ENCODE measurements at places on chromosomes 7 and 10.

- peak; percentile 91 for DNase-seq
These were observed 25.5 kb downstream of the VOPP1 start for GRCh38 chr7:55546814-55547213.

- no peak for DNase-seq
These were observed 70.5 kb downstream of the ZNF503 start for GRCh38 chr10:75331081-75331480.

- peak; percentile 98 for DNase-seq
These were observed 496 bp downstream of the ZNF511 start for GRCh38 chr10:133309100-133309719.

GRCh38 chr7:151374139-151374538, 32.5 kb downstream of the NUB1 start:
- peak; percentile 76 for DNase-seq

- no peak for DNase-seq
These were observed 515 bp downstream of the TBX20 start for GRCh38 chr7:35253460-35253709.

GRCh38 chr7:74267756-74268565, 13.8 kb upstream of the RFC2 start:
- DNase-seq, result no peak

DNA sequence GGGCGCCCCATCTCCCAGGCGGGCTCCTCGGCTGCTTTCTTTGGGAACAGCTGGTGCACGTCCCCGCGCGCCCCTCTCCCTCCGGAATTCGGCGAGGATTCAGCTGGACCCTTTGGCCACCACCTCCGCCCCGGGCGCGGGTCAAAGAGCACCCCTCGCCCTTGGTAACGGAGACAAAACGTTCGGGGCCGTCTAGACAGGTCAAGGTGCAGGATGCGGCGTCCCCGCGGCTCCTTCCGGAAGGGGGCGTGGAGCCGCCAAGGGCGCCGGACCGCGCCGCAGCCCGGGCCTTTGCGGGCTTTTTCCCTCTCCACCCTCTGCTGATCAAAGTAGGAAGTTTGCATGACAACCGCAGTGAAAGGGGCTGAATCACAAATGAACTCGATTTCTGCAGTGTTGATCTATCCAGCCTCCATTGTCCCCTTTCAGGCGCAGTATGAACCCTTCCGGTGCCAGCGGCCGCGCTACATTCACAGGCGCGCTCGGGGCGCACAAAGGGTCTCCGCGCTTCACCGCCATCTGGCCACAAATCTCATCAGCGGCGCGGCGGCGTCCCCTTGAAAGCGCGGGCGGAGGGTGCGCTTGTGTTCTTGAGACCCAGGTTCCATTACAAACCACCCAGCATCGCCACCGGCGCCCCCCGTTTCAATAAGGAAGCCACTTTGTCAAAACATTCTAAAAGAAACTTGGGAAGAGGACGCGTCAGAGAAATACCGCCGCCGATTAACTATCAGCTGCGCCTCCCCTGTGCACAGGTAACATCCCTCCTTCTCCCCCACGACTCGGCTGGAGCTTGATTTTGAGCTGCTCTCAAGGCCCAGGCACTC, 36.4 kb downstream of the CNPY1 start:
- DNase-seq, result no peak

DNA sequence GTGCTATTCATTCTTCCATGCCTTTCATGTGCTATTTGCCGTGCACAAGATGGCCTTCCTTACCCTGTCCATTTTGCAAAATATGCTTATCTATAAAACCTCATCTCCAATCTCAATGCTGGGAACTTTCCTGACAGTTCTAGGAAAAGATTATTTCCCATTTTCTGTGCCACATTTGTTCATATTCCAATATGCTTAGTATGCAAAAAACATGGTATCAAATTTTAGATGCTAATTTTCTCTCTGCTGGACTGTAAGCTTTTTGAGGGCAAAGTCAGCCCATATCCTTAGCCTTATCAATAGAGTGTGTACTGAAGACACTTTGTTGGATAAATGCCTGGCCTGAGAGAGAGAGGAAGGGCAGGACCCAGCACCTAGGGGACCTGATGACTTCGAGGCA, 39.4 kb downstream of the MGAM2 start:
- DNase-seq, result no peak

GRCh38 chr10:117164592-117165537, 26.8 kb upstream of the VAX1 start:
- no peak for DNase-seq

- DNase-seq, result no peak
These were observed 2.7 kb downstream of the CCSER2 start for GRCh38 chr10:84331091-84331490.

DNA sequence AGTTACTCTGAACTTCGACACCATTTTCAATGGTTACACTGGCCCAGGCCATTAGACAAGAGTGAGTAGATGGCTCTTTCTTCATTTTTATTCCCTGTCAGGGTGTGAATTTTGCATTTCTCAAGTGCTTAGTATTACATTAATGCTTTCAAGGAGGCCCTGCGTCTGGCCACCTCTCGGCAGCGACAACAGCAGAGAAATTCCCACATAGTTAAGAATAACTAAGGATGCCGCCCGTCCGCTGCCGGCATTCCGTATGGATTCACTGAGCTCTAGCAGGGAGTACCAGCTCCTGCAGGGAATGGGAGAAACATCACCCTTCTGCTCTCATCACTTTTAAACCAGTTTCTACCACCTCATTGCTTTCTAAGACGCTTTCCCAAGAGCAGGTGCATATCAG, 153.6 kb downstream of the TCERG1L start:
- DNase-seq, result no peak

DNA sequence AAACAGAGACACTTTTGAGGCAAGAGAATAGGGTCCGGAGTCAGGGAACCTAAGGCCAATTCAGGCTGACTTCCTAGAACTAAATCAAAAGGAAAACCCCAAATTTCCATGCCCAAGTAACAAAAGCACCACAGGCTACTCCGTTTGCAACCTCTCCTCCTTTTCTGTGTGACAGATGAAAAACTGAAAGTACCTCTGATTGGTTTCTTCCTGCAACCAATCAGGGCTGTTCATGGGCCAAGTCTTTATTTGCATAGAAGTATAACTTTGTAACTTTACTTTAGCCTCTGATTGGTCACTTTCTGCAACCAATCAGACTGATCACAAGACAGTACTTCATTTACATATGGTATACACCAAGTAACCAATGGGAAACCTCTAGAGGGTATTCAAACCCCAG, 239.9 kb upstream of the KCND2 start:
- no peak for DNase-seq

DNA sequence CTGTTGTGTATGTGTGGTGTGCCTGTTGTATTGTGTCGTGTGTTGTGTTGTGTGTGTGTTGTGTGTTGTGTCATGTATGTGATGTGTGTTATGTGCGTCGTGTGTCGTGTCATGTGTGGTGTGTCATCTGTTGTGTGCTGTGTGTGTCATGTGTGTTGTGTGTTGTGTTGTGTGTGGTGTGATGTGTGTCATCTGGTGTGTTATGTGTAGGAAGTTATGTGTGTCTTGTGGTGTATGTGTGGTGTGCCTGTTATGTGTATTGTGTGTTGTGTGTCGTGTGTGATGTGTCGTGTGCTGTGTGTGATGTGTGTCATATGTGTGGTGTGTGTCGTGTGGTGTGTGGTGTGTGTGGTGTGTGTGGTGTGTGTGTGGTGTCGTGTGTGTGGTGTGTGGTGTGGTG, 145.2 kb downstream of the DNAJB6 start:
- no peak for DNase-seq

- DNase-seq, result no peak
These were observed 14.5 kb downstream of the SSC4D start for GRCh38 chr7:76394957-76395356.

DNA sequence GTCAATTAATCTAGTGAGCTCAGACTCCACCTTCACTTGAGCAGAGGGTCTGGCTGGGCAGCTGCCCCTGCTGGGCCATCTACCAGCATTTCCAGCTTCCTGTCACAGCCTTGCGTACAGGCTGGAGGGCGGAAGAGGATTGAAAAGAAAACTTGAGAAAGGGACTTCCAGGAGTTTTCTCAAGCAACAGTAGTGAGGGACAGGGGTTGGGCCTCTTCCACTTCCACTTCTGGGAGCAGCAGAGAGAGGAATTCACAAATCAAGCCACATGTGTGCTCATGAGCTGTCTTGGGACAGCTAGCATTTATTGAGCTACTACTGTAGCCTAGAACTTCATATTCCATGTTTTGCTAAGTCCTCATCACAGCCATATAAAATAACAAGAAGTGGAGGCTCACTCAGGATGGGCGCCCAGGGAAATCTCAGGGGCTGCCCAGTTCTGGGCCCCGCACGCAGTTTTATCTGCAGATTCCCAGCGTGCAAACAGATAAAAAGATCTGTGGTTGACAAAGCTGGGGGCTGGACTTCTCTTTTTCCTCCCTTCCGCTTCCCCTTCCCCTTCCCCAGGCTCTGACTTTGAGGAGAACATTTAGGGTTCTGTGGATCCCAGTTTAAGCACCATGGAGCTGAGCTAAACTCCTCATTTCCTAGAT, 135.8 kb downstream of the RGS10 start:
- DNase-seq, result no peak

- no peak for DNase-seq
These were observed 126.2 kb downstream of the SEC23IP start for GRCh38 chr10:120018695-120019094.

- no peak for DNase-seq
These were observed 71.9 kb downstream of the ELFN1 start for GRCh38 chr7:1741751-1742554.

GRCh38 chr10:78170026-78170475, 136.4 kb downstream of the RPS24 start:
- no peak for DNase-seq

DNA sequence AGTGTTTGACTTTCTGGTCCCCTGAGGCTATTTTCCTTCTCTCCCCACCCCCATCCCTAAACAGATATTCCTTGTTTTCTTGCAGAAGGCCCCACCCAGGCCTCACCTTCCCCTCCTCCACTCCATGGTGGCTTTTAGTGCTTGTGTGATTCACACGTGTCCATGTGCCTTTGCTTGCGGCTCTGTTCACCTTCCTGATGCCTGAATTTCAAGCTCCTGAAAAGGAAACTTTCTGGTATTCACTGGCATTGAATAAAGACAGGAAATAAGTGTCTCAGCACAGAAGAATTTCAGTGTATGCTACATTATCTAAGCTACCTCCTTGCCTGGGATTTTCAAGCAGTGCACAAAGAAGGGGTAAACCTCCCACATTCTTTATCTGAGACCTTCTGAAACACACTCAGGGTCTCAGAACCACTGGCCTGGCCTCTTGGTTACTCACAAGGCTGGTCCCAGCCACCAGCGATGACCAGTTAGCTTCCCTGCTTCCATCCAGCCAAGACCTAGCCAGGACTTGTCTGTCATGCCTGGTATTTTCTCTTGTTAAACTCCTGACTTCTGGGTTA, 17.2 kb upstream of the UBE2H start:
- DNase-seq, result peak; percentile 70

- no peak for DNase-seq
These were observed 1.2 kb upstream of the AHR start for GRCh38 chr7:17297243-17297642.

DNA sequence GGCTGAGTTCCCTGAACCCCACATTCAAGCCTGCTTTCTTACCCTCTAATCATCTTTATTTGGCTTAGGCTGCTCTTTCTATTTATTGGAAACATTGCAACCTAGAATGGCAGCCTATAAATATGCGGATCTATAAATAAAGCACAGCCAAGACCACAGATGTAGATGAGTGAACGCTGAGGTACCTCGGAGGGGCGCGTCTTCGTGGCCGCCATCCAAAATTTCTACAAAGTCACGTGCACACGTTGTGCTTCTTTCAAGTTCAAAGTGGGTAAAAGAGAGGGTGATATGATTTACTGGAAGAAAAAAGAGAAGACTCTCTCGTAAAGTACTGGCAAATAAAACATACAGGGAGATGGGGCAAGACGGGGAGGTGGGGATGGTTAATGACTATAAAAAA, 132.6 kb upstream of the RSU1 start:
- DNase-seq, result no peak

DNA sequence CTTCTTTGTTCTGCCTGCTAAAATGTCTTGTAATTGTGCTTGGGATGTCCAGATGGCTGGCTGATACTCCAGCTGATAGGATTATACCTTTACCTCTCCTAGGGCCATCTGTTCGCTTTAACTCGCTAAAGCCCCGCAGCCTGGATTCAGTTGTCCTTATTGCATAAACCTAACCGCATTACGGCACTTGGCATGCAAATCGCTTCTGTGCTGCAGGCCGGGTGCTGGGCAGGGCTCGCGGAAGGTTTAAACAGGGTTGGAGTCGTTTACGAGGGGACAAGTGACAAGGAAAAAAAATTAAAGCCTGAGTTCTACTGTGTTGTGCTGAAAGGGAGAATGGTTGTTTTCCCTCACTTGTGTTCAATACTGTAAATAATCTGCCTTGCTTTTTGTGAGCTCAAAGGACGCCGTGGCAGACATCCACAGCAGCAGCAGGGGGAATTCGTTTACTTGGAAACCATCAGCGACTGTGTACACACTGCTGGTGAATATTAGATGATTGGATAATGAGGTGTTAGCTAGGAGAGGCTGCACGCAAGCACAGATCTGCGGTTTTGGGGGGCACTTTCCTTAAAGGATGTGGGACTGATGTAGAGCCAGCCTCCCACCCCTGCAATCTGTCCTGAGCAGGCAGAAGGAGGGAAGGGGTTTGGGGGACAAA, 93.0 kb downstream of the EBF3 start:
- no peak for DNase-seq

DNA sequence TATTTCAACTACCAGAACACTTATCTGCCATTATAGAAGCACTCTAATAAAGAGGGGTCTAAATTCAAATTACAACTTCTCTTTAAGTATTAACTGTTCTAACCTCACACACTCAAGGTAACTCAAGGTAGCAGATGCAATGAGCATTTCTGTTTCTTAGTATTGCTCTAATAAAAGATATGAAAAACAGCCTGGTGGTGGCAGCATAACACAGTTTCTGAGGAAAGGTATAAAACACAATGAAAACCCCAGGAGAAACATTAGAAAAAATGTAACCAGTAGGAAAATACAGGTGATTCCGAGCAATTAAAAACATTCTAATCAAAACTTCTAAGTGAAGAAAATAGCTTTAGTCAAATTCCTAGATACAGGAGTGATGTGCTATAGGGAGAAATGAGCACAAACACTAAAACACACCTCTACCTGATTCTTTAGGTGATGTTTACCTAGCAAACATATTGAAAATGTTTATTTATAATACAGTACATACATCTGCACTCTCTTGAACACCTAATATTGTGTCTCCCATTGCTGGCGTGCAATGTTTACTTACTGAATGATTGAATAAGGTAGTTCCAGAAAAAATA, 3.5 kb downstream of the MKRN1 start:
- DNase-seq, result no peak

DNA sequence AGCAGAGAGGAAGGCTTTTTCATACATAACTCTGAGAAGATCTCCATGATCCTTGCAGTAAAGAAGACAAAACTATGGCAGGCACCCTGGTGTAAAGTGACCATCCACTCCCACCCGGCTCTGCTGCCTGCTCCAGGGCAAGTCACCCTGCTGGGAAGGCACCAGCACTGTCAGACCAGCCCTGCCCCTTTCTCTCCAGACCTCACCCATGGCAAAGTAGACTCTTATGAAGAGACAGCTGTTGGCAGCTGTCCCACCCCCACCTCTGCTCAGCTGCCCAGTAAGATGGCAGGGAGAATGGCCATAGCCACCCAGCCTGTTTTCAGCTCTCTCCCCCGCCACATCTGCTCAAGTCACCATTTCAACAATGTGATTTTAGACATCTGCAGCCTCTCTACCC, 8.6 kb upstream of the ZMIZ2 start:
- no peak for DNase-seq

GRCh38 chr10:103692436-103692951, 162.9 kb downstream of the SH3PXD2A start:
- no peak for DNase-seq

GRCh38 chr7:30866939-30867338, 44.7 kb upstream of the AQP1 start:
- DNase-seq, result no peak

GRCh38 chr7:537911-538634, 18.4 kb upstream of the PDGFA start:
- no peak for DNase-seq

Data from lower leg skin (tissue), 4 donors.